ENCODE measurements at places on chromosomes 5 and 9. TPM values are rescaled to one million over a fixed set of nuclear protein-coding genes. Genes with fewer than 3 reads are reported as not detected.

GRCh38 chr5:181204826-181205760 is at the start of gene TRIM7:
Gene TRIM7, minus strand, starts transcription at chr5:181205196. Its CDS starts 86 bp downstream, at chr5:181205110.
- peak; percentile 54 for DNase-seq

- no peak for DNase-seq
These were observed 51.4 kb downstream of the RNF130 start for GRCh38 chr5:180020176-180020575.

DNA sequence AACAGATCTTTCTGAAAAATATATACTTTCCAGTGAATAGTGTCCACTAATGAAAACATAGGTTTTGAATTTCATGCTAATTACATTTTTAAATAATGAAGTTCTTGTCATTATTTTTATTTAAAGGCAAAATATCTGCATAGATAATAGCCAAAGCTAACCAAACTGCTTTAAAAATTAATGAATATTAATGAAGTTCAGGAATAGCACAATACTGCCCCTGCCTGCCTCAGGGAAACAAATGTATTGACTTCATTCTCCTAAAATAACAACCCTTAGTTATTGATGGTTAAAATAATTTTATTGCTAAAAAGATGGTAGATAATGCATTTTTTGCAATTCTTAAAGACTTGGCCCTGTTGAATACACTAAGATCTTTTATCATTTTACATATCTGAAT is 103.6 kb upstream of the SSBP2 start:
- no peak for DNase-seq

DNA sequence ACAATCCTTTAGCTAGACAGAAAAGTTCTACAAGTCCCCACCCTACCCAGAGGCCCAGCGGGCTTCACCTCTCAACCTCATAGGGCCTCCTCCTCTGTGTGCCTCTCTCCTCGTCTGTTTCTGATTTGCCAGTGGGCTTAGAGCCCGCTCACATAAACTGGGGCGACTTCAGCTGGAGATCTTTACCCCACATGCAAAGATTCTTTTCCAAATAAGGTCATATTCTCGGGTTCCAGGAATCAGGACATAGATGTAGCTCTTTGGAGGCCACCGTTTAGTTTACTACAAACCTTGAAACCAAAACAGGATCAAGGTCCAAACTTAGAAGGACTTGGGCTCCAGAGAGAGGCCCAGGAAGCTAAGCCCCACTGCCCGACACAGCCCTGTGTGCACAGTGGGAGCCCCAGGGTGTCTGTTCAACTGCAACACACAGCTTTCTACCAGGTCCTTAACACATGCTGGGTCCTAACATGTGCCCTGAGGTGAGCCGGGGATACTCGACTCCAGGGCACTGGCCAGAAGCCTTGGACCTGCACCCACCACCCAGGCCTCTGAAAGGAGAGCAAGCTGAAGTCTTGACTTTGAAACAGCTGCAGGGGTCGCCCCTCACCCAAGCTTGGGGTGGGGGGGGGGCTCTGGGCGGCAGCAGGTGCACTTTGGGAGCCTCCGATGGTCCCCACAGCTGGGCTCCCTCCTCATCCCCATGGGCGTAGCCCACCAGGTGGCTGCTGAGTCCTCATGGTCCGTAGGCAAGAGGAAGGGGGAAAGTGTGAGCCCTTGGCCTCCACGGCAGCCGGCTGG is 26.8 kb upstream of the SLC12A7 start:
- DNase-seq, result no peak

DNA sequence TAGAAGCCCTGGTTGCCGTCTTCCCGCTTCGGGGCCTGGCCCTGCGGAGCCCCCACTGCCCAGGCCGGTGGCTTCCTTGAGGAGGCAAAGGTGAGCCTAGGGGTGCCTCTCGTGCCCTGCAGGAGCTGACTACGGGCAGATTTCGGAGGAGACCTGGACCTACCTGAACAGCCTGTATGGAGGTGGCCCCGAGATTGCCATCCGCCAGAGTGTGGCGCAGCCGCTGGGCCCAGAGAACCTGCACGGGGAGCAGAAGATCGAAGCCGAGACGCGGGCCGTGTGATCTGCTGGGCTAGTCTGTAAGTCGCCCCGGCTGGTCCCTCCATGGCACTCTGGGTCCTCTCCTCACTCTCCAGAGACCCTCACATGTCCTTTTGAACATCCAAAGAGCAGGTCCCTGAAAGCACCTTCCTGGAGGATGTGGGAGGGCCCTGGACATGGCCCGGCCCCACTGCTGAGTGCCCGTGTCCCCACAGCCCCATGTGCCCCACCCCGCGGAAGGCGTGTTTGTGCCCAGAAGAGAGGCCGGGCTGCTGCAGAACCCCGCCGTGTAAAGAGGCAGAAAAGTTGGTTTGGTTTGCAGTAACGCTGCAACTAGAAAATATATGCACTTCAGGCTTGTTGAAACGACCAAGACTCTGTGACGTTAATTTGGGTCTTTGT is 44.9 kb downstream of the USP20 start:
- DNase-seq, result no peak

- DNase-seq, result no peak
These were observed 39.0 kb upstream of the HOMER1 start for GRCh38 chr5:79552984-79553383.

The GCNT4 gene
- not detected for total RNA-seq

The SYK gene
- total RNA-seq, result 0.68 TPM

All from HT1080 (cell line).